Islet precursor cell (in vitro differentiated cells): ENCODE measurements at places on chromosomes 11 and 22.

DNA sequence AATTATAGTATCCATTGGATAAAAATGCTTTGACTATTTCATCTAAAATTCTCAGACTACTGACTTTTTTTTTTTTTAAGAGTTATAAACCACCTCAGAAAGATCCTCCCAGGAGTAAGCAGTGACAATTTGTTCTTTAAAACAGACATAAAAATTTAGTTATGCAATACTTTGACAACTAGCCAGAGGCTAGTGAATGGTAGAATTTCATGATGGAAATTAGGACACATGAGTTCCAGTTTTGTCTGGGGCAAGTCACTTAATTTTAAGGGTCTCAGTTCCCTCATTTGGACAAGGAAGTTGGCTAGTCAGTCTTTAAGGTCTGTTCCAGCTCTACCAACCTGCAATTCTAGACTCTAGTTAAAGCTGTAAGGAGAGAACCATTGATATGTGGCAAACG is 2.9 kb downstream of the IL18 start:
- DNase-seq, result no peak

DNA sequence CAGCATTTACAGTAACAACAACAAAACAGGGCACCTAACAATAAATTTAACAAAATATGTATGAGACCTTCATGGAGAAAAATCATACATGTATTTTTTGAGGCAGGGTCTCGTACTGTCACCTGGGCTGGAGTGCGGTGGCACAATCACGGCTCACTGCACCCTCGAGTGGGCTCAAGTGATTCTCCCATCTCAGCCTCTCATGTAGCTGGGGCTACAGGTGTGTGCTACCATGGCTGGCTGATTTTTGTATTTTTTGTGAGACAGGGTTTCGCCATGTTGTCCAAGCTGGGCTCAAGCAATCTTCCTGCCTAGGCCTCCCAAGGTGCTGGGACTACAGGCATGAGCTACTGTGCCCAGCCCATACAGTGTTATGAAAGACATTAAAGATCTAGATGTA is 278.1 kb downstream of the SWAP70 start:
- no peak for DNase-seq

DNA sequence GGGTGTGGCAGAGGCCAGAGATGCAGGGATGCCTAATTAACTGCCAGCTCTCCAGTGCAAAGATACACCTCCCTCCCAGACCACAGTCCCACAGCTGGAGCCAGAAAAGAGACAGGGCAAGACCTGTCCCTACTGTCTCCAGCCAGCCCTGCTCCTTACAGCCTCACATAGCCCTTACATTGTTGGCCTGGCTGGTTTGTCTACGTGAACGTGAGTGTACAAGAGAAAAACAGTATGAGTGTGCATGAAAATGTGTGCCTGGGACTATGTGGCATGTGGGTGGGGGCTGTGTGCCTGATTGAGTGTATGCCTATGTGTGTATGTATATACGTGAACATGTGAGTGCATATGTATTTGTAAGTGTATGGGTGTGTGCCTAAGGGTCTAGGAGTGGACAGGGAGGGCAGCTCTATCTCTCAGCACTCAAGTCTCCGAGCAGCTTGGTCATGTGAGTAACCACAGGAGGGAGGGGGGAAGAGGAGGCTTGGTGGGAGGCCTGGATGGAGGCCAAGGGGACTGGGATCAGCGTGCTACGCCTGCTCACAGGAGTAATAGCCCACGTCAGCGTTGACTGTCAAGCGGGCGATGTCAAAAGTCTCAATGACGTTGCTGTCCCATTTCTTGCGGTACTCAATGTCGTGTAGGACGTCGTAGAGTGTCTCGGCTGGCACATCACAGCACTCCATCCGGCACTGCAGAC is 6.6 kb upstream of the ARAP1 start:
- no peak for DNase-seq

- no peak for DNase-seq
Observed at GRCh38 chr11:18844753-18845367, 53.3 kb upstream of the PTPN5 start.
